ENCODE measurements at places on chromosomes 2 and 18. TPM values are rescaled to one million over a fixed set of nuclear protein-coding genes. Genes with fewer than 3 reads are reported as not detected.

TCF23 gene
- 0.49 TPM for polyA plus RNA-seq

SEPTIN10 gene
- polyA plus RNA-seq: 75.9 TPM

- DNase-seq: no peak
Observed at GRCh38 chr2:218953366-218953954, 6.0 kb upstream of the CDK5R2 start.

DNA sequence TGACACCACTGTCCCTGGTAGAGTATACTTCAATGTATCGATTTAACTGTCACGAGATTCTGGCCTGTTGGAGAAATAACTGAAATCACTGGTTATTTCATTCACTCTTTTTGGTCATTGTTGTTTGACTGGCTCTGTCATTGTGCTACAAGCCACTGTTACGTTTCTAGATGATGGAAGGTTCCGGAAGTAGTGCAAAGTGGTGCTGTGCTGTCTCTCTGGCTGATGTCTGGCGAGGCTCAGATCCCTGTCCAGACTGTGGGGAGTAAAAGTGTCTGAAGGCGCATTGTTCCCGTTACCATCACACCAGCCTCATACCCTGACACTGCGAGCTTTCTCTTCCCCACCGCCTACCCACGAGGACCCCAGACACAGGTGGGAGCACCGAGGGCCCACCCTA lies 11.7 kb downstream of the CNDP1 start:
- no peak for DNase-seq

DNA sequence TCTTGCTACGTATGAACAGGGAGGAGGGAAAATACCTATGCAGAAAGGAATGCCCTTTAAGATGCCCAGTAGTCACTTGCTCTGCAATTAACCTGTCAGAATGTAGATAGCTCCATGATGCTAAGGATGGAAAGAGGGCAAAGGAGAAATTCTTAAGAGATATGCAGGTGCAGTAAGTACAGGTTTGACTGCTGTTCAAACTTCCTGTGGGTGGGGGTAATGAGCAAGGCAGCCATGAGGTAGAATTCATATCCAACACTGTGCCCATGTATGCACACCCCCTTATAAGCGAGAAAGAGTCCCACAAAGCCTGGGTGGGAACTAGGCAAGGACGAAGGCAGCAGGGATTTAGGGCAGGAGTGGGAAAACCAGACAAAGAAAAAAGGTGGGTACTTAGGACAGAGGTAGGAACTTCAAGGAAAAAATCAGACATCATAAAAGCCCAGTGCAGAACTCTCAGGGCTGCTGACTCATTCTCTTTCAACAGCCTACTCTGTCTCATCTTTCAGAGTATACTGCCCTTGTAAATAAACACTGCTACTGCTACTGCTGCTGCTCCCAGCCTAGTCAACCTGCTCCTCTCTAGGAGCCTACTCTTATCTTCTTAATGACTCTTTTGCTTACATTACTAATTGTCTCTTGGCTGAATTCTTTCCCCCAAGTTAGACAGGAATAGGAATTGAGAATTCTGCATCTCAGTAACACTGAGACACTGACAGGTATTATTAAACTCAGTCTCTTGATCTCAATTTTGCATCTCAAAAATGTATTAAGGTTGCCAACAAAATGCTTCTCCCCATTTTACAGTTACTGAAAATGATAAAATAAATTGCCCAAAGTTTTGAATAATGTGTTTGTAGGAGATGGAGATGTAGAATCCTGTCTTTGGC lies 189.0 kb downstream of the PTH2R start:
- no peak for DNase-seq

DNA sequence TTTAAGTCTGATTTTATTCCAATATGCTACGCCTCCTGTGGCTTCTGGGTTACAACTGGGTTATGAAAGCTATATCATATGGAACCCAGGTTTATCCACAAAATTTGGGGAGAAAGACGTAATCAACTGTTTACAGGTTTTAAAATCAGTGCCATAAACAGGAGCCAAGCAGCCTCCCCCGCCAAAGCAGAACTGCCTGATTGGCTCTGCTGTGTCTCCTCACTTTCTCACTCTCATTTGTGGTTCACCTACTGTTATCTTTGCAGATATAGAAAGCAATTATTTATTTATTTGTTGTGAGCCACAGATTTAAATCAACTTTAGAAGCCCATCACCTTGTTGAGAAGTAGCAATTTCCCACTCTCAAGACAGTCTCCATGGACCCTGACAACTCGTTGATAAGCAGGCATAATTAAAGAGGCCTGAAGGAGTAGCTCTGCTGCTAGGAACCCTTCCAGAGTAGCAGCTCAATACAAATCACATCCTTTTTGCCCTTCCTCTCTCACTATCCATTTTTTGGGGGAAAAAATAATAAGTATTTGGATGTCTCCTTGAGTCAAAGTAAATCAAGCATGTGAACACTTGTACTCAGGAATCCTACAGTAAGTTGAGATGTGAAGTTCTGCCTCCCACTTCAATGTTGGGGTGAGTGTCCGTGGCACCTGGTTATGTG lies 191.0 kb upstream of the CCDC150 start:
- DNase-seq: no peak

DNA sequence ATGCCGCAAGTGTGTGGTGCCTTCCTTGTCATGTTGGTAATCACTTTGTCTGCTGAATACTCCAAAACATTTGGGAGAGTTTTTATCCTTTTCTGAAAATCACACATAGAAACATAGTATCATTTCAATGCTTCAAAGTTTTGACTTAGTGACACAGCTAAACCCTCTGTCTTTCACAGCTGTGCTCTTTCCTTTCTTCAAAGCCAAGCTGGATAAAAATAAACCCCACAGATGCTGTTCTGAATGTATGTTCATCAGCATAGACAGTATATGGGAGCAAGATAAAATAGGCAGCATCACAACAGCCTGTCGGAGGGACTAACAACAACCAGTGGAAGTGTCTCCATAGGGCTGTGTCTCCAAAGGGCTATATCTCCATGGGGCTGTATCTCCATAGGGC lies 331.3 kb upstream of the DCC start:
- no peak for DNase-seq

Data from forelimb muscle (tissue), 1 donor.